Stomach (tissue), 19 donors: ENCODE measurements at places on chromosomes 7 and 10. TPM values are rescaled to one million over a fixed set of nuclear protein-coding genes. Genes with fewer than 3 reads are reported as not detected.

DNA sequence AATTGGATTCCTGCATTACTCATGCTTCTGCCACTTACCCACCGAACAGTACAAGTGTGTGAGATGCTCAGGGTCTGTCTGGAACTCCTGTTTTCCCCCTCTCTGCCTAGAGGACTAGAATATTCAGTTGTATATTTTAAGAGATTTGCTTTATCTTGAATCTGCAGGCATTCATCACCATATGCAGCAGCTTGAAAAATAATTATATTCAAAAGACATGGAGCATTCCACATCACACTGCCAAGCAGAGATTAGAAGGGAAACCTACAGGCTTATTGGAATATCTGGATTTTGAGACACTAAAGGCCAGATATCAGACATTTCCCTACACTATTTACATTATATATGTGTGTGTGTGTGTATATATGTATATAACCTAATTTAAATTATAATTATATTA lies 382.8 kb upstream of the POM121L12 start:
- DNase-seq: no peak

MKI67 gene
- 0.61 TPM for polyA plus RNA-seq

DNA sequence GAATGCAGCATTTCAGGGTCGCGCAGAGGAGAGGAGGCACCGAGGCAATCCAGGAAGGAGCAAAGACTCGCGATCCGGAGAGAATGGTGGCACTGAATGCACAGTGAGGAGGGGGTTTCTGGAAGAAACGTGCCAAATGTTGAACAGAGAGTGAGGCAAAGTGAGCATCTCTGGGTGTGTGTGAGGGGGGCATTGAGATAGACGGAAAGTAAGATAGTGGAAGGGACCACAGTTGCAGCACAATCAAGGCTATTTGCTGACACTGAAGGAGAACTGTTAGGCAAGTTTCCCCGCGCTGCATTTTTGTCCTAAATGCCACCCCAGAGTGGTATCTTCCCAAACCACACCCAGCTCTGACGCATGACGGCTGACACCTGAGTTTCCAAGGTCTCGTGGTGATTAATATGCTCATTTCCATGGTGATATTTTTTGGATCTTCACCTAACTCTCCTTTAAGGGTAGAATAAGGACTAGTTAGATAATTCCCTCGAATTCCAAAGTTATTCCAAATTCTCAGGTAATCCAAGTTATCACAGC lies 14.4 kb upstream of the ADO start:
- no peak for DNase-seq

- peak; percentile 86 for DNase-seq
Observed at GRCh38 chr7:112789817-112790585, at the start of gene TMEM168. Gene TMEM168, minus strand, starts transcription at chr7:112790393. Its CDS starts 5,568 bp downstream, at chr7:112784825.

RAMP3 gene
- polyA plus RNA-seq: 10.3 TPM

- DNase-seq: no peak
Observed at GRCh38 chr10:130025811-130026485, 61.9 kb upstream of the EBF3 start.

DNA sequence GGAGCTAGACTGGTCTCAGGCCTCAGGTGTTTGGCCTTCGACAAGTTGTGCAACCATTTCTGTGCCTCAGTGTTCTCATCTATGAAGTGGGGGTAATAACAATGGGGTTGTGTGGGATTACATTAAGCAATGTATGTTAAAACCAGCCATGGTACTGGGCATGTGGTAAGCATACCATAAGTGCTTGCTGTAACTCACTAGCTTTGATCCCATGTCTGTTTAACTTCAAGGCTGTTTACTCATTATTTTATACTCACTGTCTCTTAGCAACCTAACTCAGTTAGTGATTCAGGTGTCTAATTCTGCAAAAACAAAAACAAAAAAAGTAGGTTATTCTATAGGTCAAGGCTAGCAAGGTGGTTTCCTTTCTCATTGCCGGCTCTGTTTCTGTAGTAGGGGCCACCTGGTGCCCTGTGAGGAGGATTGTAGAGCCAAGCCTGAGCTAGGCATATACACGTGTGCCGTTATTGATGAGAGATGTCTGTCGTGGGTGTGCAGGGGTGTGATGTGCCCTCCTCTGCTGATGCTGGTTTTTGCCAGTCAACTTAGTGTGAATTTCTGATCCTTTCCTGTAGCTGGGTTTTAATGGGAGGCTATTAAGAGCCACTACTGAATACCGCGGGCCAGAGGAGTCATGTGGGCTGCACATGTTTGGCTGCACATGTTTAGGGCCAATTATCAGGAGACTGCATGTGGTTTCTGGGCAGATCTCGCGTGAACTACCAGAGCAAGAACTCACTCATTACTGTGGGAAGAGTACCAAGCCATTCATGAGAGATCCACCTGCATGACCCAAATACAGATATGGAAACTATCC lies 56.2 kb downstream of the EEPD1 start:
- DNase-seq: no peak

- no peak for DNase-seq
Observed at GRCh38 chr7:44995555-44996493, 4.2 kb upstream of the CCM2 start.

C10orf105 gene
- not detected for polyA plus RNA-seq

DNA sequence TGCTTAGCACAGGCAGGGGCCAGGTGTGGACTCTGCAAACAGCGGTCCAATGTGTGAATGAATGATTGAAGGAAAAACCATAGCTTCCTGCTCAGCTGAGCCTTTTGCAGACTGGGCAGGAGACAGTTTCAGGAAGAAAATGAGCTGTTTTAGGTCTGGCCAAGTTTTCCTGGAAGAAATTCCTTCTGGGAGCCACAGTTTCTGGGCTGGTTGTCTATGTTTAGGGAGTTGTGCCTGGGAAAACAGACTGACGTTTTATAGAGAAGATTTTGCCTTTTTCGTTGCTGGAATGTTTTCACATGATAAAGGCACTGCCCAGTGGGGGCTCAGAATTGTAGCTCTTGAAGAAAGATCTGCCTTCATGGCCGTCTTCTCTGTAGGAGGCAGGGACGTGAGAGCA lies 255.1 kb downstream of the CCSER2 start:
- no peak for DNase-seq

- DNase-seq: no peak
Observed at GRCh38 chr10:126117196-126117595, 220.8 kb downstream of the FANK1 start.

CDC14C gene
- polyA plus RNA-seq: not detected

DNA sequence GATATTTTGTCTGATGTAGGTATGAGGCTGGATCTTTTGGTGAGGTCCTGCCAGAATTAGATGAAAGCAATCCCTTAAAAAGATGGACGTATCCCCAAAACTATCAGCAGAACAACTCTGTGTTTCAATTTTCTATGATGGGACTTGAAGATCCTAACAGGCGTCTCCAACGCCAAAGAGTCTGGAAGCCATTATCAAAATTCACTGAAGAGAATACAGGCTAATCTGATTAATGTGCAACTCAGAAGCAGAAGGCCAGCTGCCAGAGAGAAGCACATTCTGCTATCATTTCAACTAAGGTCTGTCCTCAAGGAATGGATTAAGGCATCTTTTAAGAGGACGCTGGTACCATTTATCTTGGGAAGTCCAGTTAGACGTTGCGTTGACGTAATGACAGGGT lies 119.7 kb downstream of the FGFR2 start:
- no peak for DNase-seq

GRCh38 chr10:30587522-30588031 lies 42.0 kb downstream of the LYZL2 start:
- DNase-seq: peak; percentile 78

- no peak for DNase-seq
Observed at GRCh38 chr7:27759491-27759890, 19.5 kb downstream of the TAX1BP1 start.

PSPH gene
- polyA plus RNA-seq: 5.5 TPM

- peak; percentile 85 for DNase-seq
Observed at GRCh38 chr7:50552921-50553320, 12.3 kb downstream of the DDC start.
